Cortex of kidney (tissue), 1 donor: ENCODE measurements at places on chromosomes 7 and 10.

DNA sequence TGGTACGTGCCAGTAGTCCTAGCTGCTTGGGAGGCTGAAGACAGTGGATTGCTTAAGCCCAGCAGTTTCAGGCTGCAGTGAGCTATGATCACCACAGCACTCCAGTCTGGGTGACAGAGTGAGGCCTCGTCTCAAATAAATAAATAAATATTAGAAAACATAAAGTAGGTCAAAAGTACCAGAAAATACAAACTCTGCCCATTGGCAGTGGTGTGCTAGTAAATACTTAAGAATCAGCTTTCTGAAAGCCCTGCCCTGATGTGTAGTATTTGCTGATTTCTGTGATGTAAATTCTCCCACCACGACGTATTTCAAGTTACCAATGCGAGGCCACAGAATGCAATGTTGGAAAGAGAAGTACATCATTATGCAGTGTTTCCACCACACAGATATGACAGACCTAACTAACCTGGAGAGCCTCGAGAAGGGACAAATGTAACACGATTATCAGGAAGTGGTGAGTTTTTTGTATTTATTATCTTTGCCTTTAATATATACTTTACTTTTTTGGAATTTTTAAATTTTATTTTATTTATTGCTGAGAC is 11.8 kb upstream of the MAP3K8 start:
- DNase-seq: no peak

DNA sequence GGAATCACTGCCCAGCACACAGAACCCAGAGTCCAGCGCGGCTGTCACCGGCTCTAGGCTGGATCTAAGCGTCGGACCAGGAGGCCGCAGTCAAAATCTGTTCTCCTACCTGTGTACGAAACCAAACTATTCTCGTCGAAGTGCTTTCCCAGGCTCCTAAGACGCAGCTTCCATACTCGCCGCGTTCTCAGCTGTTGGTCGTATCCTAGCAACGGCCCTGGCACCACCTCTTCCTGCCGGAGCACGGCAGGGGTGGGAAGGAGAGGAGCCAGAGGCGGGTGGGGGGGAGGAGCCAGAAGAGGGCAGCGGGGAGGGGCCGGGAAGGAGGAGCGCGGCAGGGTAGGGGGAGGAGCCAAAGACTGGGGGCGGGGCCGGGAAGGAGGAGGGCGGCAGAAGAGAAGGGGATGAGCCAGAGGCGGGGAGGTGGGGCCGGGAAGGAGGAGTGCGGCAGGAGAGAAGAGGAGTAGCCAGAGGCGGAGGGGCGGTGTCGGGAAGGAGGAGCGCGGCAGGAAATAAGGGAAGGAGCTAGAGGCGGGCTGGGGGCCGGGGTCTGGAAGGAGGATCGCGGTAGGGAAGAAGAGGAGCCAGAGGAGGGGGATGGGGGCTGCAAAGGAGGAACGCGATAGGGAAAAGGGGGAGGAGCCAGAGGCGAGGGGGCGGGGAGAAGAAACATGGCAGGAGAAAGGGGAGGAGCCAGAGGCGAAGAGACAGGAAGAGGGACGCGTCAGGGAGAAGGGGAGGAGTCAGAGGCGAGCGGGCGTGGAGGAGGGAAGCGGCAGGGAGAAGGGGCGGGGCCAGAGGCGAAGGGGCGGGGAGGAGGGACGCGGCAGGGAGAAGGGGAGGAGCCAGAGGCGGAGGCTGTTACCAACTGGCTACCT is at the start of gene IQUB:
Gene IQUB (minus strand): TSS at position 213 of the 878 bp plus-strand sequence. CDS start 22,255 bp downstream, outside the sequence.
- peak; percentile 83 for DNase-seq

GRCh38 chr7:50409856-50410745 is 40.0 kb downstream of the FIGNL1 start:
- no peak for DNase-seq

GRCh38 chr10:10872764-10873163 is 144.9 kb upstream of the CELF2 start:
- DNase-seq: no peak

DNA sequence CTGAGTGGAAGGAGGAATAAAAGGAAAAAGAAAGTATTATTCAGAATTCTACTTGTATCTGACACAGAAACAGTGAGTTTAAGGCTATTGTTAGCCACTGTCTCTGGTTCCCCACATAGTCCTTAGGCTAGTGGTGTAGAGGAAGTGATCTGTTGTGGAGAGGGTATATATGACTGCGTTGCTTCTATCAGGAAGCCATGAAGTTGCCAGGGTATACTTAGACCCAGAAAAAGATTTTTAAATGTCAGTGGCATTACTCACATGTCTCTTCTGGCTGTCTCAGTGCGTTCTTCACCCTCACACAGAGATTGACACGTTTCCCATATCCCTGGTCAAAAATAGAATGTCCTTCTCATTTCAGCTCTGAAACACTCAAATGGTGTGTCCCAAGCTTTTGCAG is 72.7 kb downstream of the SEM1 start:
- DNase-seq: no peak

DNA sequence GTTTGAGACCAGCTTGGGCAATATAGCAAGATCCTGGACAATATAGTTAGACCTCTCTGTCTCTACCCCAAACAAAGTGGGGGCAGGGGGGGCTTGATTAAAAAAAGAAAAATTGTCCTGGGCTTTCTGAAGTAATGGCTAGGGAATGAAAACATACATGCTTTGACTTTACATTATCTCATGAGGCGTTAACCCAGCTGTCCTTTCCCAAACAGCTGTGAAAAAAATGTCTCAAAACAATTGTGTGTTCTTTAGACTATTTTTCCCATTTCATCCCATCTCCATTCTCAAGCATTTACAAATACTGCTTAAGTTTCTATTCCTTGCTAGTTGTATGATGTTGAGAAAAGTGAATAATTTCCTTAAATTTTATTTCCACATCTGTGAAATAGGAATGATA is 27.0 kb upstream of the CDK13 start:
- DNase-seq: no peak
